ENCODE measurements at places on chromosomes 7 and 10.

- DNase-seq: no peak
Observed at GRCh38 chr10:132660385-132660784, 122.8 kb downstream of the INPP5A start.

DNA sequence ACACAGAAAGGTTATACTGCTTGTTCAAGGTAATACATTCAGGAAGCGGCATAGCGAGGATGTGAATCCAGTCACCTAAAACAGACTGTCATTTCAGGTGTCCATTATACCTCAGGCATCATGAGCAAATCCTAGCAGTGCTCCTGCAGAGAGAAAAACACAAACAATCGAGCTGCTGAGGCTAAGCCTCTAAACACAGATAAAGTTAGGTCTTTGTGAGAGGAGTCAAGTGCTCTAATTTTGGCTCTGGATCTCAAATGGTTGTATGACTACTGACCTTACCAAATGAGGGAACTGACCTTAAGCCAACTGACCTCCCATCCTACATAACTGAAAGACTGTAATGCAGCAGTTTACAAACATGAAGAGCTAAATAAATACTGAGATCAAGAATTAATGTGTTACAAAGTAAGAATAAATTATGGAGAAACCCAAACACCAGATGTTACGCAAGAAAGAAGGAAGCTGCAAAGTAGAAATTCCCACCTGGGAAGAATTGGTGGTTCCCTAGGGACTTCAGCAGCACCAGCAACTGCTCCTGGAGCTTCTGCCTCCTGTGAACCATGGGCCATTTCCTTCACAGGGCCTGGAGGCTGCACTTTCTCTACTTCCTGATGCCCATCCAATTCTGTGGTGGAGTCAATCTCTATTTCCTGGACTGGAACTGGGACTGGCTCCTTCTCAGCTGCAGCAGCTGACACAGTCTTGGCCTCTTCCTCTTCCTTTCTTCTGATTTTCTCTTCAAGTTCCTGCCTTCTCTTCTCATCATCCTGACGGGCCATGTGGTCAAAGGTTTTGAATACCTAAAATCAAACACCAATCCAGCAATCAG, 5.8 kb downstream of the NUDCD3 start:
- DNase-seq: no peak

DNA sequence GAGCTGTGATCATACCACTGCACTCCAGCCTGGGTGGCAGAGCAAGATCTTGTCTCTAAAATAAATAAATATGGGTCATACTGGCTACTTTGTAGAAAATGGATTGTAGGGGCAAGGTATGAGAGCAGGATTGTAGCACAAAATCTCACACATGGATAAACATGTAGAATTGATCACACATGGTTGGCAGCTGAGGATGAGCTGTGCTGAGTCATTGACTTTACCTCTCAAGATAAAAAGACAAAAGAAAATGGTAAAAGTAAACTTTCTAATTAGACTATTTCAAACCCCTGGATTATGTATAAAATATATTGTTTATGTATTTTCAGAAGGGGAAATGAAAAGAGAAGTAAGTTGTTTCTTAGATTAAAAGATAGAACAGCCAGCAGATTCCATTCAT, 69.3 kb downstream of the APBB1IP start:
- no peak for DNase-seq

- no peak for DNase-seq
Observed at GRCh38 chr7:127390186-127390816, 2.2 kb downstream of the ZNF800 start.

- DNase-seq: no peak
Observed at GRCh38 chr10:30765022-30765615, 135.6 kb upstream of the LYZL2 start.

DNA sequence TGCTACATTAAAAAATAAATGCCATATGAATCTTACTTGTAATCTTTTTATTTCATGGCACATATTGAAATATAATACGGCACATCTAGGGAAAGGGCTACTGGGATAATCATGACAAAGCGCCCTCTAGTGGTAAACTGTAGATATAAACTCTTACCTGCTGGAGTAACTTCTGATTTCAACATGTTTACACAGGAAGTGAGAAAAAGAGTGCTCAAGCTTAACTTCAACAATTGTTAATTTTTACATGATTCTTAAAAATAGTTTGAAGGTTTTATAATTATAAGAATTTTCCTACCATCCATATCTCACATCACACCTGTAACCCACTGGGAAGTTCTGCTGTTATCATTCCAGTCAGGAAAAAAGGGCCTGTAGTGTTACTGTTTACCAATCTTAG, 2.0 kb upstream of the HEPACAM2 start:
- DNase-seq: peak; percentile 55

- DNase-seq: no peak
Observed at GRCh38 chr10:122154545-122155366, 116.3 kb upstream of the BTBD16 start.

DNA sequence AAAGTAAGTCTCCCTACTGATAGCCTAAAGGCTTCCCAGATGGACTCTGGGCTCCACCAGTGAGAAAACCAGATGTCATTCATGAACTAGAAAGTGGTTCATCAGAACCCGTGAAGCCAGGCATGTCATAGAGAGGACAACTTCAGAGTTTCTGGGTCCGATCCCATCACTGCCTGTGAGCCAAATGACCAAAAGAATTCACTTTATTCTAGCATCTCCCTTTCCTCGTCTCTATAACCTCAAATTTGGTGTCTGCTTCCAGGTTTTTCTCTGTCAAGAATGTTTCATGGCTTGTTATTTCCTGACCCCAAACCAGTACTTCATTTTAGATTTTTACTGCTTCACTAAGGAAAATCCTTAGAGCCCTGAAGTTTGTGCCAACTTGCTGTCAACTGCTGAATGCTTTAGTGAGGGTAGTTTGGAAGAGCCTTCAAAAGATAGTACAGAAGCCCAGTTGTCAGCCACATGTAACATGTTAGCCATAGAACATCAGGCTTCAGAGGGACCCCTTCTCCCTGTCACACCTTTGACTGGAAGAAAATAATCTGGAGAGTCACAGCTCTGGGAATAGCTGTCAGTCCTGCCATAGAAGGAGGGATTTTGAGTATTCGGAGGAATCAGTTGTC, 34.0 kb downstream of the ITGB8 start:
- DNase-seq: no peak

- no peak for DNase-seq
Observed at GRCh38 chr10:78780551-78780961, 288.2 kb upstream of the ZMIZ1 start.

GRCh38 chr10:62382831-62383230, 8.7 kb downstream of the ZNF365 start:
- peak; percentile 56 for DNase-seq

DNA sequence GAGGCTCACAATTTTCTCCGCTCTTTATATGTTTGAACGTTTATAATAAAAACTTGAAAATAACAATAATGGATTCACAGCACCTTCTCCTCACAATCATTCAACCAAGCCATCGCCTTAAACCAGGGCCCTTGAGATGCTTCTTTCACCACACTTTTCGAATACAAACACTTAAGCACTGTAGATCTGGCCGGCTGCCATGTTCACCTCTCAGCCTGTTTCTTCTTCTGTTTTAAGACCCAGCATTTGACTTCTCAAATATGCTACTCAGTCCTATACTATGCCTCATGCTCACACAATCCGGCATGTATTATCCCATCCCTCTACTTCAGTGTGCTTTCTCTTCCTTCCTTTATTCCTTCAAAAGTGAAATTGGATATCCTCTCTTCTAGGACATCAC, 280.6 kb downstream of the TFEC start:
- DNase-seq: no peak

DNA sequence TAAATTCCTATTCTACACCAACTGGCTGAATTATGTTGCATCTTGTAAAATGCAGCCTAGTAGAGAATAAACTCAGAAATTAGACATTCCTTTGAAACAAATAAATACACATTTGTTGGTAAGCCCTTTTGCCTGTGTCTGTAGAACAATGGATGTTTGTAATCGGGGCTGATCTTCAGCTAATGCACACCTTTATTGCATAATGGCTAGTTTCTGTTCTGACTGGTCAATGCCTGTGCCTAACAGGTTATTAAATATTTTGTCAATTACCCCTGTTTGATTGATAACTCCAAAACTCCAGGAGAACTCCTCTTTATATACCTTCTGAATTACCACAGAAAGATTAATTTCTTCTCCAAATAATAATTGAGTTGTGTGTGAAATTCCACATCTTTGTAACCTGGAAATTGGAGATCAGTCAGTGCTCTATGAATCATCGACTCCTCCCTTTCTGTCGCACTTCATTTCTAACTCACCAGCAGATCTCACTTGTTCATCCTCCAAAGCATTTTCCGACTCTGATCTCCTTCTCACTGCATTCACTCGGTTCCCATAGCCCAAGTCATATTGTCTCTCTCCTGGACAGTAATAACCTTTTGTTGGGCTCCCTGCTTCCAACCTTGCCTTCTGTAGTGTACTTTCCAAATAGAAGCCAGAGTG, 196.0 kb upstream of the FZD1 start:
- no peak for DNase-seq

DNA sequence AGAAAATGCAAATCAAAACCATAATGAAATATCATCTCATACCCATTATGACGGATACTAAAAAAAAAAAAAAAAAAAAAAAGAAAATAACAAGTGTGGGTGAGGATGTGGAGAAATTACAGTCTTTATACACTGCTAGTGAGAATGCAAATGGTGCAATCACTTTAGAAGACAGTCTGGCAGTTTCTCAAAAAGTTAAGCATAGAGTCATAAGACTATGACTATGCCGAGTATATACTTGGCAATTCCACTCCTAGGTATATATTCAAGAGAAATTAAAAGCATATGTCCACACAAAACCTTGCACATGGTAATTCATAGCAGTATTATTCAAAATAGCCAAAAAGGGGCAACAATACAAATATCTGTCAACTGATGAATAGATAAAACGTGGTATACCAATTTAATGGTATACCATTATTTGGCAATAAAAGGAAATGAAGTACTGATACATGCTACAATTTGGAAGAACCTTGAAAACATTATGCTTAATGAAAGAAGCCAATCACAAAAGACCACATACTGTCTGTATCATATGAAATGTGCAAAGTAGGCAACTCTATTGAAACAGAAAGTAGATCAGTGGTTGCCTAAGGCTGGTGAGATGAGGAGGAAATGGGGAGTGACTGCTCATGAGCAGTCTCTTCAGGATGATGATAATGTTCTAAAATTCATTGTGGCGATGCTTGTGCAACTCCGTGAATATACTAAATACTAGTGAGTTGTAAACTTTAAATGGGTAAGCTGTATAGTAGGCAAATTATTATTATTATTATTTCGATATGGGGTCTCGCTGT, 90.1 kb upstream of the NANOS1 start:
- no peak for DNase-seq

- DNase-seq: no peak
Observed at GRCh38 chr7:99124751-99125504, 19.0 kb downstream of the SMURF1 start.

GRCh38 chr7:105006367-105007136, 7.5 kb upstream of the KMT2E start:
- no peak for DNase-seq

DNA sequence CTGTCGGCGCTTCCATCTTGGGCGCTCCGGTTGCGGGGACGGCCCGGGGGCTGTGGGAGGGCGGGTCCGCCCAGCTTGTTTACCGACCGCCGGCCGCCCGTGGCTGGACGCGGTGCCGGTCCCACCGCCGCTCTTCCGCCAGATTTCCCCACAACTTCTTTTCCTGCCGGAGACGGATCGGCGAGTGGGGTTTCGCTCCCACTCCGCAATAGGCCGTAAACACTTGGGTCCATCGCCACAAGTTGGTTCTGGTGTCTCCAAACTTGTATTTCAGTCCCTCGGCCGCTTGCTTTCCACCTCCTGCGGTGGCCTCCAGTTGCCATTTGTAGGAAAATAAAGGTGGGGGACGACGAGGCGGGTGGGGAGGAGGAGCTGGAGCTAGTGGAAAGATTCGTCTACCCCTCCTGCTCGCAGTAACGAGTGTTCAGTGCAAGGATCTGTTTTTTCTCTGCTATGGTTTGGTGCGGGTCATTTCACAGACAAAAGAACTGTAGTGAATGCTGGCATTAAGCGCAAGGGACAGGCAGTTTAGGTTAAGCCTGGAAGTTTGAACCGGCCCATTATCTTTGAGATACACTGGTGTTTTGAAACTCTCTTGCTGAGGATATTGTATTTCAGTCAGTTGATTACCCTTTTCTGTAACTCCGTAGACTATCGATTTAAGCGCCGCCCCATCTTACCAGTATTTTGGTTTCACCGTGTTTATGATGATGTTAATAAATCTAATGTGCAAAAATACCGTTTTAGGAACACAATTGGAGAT, 24.3 kb upstream of the ZRANB1 start:
- DNase-seq: no peak

DNA sequence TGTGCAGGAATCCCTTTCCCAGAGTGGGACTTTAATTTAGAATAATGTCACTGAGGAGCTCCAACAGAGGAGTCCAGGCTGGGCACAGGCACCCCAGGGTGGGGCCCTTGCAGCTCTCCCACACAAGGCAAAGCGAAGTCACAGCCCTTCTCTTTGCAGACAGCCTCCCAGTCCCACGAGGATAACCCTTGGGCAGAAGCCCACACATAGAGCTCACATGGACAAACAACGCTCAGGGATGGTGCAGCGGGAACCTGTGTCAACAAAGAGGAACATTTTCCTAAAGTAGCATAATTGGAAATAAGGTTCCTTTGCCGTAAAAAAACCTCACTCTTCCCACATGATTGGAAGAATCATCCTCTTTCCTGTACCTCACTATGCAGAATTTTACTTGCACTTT, 29.3 kb upstream of the GGCT start:
- DNase-seq: no peak
